ENCODE measurements at places on chromosomes 7 and 10.

GRCh38 chr7:30990673-30991170 lies 27.0 kb downstream of the GHRHR start:
- no peak for DNase-seq

DNA sequence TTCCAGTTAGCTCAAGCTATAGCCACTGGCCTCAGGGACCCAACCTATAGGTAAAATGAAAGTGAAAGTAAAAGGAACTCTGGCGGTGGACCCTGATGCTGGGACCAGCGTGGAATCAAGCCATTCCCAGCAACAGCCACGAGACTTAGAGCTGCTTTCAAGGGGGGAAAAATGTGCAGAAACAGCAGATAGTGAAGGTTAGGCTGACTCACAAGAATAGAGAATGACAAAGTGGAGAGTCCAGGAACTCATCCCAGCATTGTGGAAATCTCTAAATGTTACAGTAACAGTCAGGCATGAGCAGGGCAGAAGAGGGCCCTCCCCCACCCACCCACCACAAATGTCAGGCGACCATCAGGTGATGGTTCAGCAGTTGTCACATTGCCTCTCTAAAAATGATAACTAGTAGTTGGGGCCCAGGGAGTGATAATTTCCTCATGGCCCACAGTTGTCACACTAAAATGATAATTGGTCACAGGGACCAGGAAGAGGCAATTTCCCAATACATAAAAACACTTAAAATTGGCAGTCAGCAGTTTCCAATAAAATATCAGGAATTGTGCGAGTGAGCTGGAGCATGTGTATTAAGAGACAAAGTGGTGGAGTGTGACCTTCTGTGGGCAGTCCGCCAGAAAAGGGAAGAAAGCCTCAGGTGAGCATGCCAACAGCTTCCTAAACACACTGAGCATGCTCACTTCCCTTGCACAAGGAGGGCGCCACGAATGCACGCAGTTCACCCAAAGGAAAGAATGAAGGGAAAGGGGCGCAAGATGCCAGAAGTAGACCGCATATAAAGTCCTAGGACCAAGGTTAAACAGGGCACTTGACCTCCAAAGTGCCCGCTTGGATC lies 129.8 kb upstream of the PPP1R3A start:
- no peak for DNase-seq

DNA sequence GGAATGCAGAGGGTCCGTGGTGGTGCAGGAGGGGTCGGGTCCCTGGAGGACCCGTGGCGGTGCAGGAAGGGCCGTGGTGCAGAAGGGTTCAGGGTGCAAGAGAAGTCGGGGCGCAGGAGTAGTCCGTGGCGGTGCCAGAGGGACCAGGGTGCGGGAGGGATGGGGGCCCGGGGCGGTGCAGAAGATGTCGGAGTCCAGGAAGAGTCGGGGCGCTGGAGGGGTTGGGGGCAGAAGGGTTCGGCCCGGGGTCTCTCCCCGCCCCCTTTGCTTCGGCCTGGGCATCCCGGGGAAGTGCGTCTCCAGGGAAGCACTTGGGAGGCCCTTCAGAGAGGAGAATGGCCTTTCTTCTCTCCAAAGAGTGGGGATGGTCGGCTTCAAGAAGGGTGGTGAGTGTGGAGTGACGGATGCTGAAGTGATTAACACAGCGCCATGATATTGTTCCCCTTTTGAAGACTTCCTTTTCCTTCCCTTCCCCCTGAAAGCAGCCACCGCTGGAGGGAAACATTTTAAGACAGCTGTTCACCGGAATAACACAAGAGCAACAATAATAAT lies 997 bp downstream of the WDR37 start:
- DNase-seq: no peak

DNA sequence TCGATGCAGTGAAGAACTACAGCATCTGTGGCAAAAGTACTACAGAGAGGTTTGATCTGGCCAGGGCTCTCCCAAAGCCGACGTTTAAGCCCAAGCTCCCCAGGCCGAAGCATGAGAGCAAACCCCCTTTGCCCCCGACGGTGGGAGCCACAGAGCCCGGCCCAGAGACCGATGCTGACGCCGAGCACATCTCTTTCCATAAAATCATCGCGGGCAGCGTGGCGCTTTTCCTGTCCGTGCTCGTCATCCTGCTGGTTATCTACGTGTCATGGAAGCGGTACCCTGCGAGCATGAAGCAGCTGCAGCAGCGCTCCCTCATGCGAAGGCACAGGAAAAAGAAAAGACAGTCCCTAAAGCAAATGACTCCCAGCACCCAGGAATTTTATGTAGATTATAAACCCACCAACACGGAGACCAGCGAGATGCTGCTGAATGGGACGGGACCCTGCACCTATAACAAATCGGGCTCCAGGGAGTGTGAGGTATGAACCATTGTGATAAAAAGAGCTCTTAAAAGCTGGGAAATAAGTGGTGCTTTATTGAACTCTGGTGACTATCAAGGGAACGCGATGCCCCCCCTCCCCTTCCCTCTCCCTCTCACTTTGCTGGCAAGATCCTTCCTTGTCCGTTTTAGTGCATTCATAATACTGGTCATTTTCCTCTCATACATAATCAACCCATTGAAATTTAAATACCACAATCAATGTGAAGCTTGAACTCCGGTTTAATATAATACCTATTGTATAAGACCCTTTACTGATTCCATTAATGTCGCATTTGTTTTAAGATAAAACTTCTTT lies 2.3 kb downstream of the LRRTM3 start:
- no peak for DNase-seq

- DNase-seq: no peak
Observed at GRCh38 chr7:154783281-154783909, 219.5 kb downstream of the PAXIP1 start.

DNA sequence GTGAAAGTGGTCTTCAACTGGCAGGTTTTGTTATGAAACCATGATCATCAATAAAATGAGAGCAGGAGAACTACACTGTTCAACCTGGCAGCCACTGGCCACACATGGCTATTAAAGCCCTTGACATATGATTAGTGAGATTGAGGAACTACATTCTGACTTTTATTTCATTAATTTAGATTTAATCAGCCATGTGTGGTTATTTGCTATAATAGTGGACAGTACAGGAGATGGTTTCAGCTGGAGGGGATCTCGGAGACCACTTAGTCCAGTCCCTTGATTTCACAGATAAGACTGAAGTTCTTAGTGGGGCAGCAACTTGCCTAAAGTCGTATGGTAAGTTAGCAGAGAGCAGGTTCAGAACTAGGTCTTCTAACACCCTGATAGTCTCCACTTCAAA lies 111.7 kb upstream of the BMPER start:
- DNase-seq: no peak

GRCh38 chr7:134364619-134365037 lies 47.9 kb upstream of the SLC35B4 start:
- no peak for DNase-seq

DNA sequence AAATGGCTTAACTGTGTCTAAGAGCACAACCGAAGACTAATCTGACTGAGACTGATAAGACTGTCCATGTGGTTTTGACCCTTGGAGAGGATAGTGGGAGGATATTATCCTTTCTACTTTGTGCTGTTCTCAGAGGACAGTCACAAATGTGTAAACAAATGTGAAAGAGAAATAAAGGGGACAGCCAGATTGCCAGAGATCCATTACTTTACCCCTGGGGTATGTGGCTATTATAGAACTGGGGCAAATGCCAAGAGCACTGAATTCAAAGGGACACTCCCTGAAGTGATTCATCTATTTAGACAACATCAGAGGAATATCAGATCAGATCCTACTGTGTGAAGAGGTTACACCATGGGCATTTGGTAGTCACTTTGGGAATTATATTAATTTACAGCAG lies 154.7 kb downstream of the RNLS start:
- DNase-seq: no peak

GRCh38 chr10:112141292-112141691 lies 42.3 kb downstream of the GPAM start:
- no peak for DNase-seq

DNA sequence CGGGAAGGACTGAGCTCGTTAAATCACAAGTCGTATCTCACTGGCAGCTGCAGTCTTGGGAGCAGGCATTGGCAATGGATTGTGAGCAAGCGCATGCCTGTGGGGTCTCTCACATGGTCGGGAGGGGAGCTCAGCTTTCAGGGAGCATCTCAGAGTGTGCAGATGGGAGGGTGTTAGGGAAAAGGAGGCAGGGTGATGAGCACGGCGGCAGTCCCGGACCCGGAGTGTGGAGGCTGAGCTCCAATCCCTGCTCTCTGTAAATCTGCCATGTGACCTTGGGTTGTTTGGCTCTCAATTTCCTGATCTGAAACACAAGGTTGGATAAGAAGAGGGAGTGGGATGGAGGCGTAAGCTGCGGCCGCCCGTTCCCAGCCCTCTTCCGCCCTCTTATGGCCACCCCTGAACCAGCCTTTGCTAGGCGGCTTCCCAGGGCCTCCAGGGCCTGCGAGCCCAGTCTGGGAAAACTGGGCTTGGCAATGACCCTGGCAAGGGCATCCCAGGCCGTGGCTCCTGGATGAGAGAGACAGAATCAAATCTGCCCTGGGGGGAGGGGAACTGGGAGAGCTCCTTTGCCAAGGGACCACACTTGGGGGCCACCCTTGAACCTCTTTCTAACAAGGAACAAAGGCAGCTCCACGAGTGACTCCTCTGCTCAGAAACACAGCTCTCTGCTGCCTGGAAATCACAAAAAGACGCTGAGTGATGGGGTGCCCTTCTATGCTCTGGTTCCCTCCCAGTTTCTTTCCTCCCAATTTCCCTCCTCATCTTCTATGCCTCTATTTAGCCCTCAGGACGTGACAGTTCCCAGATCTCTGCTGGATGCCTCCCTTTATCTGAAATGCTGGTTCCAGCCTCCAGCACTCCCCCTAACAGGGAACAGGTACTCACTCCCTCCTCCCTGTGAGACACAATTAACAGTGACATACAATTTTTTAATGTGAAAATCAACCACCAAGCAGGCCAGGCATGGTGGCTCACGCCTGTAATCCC lies 41.7 kb upstream of the LOXL4 start:
- peak; percentile 90 for DNase-seq

DNA sequence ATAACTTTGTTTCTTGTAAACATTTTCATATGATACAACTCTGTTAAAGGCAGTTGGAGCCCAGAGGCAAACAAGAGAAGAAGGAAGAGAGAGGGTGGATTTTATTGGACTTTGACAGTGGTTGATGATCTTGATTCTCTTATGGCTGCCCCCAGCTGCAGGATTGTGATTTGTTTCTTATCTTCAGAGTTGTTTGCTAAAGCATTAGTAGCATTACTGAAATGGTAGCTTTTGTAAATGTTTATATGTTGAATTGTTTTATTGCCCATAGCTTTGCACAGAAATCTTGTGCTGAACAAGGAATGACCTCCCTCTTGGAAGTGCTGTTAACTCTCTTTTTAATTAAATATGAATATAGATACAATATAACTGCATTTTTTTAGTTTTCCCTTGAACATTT lies 309.4 kb downstream of the AUTS2 start:
- DNase-seq: no peak

- DNase-seq: no peak
Observed at GRCh38 chr10:75097666-75098285, 13.7 kb upstream of the SAMD8 start.

- no peak for DNase-seq
Observed at GRCh38 chr7:151185762-151186639, 1.0 kb downstream of the ASB10 start.

DNA sequence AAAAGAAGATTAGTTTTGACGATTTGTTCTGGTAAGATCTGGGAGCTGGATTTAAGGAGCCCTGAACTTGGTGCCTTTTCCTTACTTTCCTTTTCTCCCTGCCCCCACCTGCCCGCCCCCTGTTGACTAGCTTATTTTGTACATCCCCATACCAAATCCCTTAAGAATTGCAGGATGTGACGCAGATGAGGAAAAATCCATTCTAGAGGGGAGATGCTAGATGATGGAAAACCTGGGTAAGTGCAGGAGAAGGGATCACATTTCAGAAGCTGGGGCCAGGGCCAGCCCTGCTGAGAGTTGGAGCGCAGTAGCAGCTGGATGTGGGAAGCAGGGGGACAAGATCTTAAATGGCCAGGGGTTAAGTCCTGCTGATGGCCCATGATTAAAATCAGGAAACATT lies 93.9 kb downstream of the CCDC3 start:
- peak; percentile 40 for DNase-seq

DNA sequence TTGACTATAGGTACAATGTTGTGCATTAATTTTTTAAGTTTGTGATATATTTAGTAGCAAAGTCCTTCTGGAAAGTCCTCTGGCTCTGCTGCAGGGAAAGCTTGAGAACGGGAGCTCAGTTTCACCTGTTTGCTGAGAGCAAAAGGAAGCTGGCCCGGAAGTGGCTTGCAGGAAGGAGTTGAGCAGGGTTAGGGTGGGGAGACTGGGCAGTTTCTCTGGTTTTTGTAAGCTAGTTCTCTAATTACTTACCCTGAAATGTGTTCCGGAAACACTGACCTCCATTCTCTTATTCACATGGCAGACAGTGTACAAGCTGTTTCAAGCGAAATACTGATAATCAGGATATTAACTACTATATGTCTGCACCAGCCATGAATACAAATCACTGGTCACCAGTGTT lies 22.3 kb downstream of the MAP3K8 start:
- peak; percentile 27 for DNase-seq

- no peak for DNase-seq
Observed at GRCh38 chr10:15879663-15880062, 19.4 kb upstream of the MINDY3 start.

DNA sequence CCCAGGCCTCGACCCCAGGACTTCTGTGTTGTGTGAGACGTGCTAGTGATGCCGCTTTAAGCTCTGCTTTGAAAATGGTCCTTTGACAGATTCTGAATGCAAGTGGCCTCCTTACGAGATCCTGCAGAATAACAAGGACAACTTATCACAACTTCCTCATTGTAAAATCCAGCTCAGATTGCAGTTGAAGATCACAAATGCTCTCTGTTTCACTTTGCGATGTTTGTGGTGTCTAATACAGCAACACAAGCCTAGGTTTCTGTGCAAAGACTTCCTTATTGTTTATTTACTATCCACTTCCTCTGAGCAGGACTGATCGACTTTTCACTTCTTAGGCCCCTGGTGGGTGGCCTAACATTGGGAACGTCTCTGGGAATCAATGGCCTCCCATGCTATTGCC lies 31.7 kb upstream of the INSIG1 start:
- DNase-seq: no peak

DNA sequence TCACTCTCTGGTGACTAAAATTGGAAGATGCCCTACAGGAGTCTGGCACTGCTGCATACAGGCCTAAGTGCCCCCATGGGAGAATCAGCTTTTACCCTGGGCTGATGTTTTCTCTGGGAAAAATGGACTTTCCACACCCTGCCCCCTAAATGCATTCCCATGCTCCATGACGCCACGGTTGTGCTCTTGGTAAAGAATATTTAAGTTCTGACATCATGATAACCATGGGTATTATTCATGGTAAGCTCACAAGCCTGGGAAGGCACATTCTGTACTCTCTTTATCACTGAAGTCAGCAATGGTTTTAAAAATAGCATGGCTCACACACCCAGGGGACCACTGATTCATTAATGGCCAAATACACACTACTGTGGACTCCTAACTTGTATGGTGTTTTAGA lies 43.4 kb downstream of the HIPK2 start:
- no peak for DNase-seq
